Stimulated activated CD8-positive, alpha-beta memory T cell treated with anti-CD3 and anti-CD28 coated beads, Interleukin-4, amount 100 ng/mL, for 1 hour (primary cell): ENCODE measurements at places on chromosomes 3 and 15.

GRCh38 chr15:81531109-81531592, 157.1 kb upstream of the TMC3 start:
- no peak for DNase-seq

DNA sequence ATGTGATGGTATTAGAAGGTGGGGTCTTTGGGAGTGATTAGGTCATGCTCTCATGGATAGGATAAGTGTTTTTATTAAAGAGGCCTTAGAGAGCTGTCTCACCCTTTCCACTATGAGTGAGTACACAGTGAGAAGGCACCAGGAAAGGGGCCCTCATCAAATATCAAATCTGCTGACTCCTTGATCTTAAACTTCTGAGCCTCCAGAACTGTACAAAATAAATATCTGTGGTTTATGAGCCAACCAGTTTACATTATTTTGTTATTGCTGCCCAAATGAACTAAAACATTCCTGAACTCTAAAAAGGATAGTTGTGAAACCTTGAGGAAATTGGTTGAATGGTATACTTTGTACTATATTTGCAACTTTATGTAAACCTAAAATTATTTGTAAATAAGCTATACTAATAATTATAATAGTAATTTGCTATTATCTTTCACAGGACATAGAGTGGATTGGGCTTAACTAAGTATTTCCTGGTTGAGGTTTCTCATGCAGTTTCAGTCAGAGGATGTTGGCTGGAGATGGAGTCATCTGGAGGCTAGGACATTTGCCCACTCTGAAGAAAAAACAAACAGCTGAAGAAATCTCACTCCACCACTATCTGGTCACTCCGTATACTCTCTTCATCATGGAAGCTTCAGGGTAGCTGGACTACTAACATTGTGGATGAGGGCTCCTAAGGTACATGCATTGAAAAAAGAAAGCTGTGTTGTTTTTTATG, 1068.6 kb upstream of the CADM2 start:
- DNase-seq = no peak

DNA sequence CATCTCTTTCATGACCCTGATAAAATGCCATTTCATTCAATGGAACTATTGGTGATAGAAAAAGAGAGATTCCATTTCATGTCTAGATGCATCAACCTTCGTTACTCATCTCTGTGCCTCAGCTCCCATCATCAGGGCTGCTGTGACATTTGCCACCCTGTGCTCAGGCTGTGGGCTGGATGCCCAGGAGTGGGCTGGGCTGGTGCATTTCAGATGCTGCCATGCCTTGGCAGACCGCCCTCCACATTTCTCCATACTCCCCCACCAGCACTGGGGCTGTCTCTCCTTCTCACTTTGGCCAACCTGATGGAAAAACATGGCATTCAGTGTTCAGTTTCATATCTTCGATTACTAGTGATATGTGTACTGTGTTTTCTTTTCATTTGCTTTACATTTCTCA, 59.1 kb downstream of the DNASE1L3 start:
- no peak for DNase-seq

DNA sequence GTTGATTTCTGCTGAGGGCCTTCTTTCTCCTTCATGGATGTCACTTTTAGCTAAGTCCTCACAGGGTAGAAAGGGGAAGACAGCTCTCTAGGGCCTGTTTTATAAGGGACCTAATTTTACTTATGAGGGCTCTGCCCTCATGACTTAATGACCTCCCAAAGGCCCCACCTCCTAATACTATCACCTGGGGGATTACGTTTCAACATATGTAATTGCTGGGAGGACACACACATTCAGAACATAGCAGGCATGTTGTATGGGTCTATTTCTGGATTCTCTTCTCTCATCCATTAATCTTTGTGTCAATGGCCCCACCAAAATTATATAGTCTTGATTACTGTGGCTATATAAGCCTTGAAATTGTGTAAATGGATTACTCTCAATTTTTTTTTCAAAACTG, 255.0 kb downstream of the CLSTN2 start:
- DNase-seq = no peak

- no peak for DNase-seq
Measured at GRCh38 chr3:9000041-9000440, 36.8 kb upstream of the RAD18 start.

- no peak for DNase-seq
Measured at GRCh38 chr3:52002748-52003147, 7.1 kb upstream of the RPL29 start.

GRCh38 chr3:36965440-36965839, 20.6 kb upstream of the TRANK1 start:
- DNase-seq = no peak

DNA sequence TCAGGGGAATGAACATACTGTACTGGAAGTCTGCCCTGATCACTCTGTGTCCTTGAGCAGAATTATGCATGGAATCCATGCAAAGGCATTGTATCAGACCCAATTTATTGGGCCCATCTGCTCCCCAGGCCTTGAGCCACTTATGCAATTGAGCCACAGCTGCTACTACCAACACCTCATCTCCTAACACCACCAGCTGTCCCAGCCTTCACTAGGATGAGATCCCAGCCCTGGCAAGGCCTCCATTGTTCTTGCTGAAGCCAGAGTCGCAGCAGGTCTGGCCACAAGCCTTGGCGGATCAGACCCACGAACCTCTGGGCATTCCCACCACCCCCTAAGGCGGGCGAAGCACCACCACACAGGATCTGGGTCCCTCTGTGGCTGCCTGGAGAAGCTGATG, 9.2 kb upstream of the NME9 start:
- DNase-seq = no peak

DNA sequence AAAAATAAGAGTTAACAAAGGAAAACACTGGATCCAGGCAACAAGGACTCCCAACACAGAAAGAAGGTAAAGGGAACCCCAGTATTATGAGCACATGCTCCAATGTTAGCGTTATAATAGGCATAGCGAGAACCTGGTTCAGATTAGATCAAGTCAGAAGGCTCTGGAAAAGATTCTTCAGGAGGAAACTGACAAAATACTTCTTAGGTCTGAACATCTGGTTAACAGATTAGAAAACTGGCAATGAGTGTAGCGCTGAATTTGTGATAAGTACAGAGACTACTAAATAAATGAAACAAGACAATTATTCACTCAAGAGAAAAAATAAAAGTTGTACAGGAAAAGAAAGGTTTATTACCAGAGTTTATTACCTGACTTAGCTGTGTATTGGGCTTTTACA, 146.1 kb downstream of the DPH6 start:
- DNase-seq = no peak

- DNase-seq = no peak
Measured at GRCh38 chr3:31815006-31815405, 166.1 kb downstream of the OSBPL10 start.
